ENCODE measurements at places on chromosomes 4 and X. TPM values are rescaled to one million over a fixed set of nuclear protein-coding genes. Genes with fewer than 3 reads are reported as not detected.

- DNase-seq, result no peak
Observed at GRCh38 chr4:91829531-91829930, 474.2 kb upstream of the GRID2 start.

- no peak for DNase-seq
Observed at GRCh38 chr4:188960411-188961093, 821.3 kb downstream of the TRIML1 start.

DNA sequence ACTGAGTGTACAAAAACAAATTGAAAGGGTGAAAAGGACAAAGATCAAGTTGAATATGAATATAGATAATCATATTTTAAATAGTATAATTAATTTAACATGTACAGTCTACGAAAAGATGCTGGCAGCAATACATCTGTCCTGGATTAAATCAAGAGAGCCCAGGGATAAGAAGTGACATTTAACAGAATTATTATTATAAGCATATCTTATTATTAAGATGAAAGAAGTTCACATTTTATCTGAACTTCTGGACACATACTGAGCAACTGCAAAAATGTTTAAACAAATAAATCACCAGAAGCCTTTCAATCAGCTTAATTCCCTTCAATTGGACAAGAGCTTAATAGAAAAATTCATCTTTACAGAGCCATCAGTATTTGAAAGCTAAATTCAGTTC, 50.4 kb downstream of the SERTM2 start:
- DNase-seq, result no peak

Gene SRPX
- total RNA-seq, result 48.3 TPM

Gene MAP7D2
- total RNA-seq, result 0.13 TPM

Gene XPNPEP2
- total RNA-seq, result 2.0 TPM

- DNase-seq, result no peak
Observed at GRCh38 chr4:10276152-10276551, 159.6 kb upstream of the WDR1 start.

DNA sequence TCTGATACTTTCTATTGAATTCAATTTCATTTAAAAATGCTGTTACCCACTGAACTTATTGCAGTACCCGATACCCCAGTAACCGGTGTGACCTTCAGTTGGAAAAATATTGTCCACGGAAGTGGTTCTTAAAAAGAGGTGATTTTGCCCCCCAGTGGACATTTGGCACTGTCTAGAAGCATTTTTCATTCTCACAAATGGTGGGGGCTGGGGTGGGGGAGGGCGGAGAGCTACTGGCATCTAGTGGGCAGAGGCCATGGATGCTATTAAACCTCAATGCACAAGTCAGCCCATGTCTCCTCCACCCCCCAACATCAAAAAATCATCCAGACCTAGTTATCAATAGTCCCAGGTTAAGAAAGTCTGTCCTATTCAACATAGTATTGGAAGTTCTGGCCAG, 19.6 kb upstream of the CHM start:
- no peak for DNase-seq

DNA sequence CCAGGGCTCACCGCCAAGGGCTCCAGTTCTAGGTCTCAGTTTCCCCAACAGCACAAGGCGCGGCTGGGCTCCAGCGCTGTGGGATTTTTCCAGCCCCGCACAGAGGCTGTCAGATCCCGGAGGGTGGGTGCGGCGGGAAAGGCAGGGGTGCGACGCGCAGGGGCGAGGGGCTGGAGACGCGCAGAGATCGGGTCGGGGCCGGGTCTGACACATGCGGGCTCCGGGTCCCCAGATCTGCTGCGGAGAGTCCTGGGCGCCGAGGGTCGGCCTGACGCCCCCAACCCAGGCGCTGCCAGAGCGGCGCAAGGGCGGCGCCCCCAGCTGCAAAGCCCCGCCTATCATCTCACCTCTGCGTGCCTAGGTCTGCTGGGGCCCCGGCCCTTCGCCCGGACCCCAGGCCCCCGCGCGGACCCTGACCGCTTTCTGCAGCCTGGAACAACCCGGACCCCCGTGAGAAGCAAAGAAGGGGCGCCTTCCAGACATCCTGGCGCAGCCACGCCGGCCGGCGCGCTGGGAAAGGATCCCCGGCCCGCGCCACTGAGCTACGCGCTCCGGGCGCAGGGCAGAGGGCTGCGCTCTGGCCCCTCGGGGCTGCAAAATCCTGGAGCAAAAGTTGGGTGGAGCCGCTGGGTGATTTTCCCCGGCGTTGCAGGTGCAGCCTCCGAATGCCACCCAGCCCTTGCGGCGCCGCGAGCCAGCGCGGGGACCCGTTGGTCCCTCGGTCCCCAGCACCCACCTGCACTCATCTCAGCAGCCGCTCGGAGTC, 486 bp downstream of the ABLIM2 start:
- DNase-seq, result no peak

Gene MAGED4
- total RNA-seq, result not detected
